ENCODE measurements at places on chromosomes 5 and 9.

DNA sequence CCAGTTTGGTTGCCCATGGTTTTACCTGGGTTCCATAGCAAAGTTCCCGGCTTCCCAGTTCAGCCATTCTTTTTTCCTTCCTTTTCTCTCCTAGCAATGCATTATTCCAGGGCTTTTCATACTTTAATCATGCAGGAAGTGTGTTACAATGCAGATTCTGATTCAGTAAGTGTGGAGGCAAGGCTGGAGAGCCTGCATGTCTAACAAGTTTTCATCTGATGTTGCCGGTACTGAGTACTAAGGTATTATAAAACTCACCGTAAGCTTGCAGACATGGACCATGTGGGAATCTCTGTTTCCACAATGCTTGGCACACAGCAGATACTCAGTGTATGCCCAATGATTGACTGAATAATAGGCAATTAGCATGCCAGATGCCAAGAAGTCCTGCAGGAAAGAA, 102.9 kb upstream of the SHB start:
- no peak for DNase-seq

DNA sequence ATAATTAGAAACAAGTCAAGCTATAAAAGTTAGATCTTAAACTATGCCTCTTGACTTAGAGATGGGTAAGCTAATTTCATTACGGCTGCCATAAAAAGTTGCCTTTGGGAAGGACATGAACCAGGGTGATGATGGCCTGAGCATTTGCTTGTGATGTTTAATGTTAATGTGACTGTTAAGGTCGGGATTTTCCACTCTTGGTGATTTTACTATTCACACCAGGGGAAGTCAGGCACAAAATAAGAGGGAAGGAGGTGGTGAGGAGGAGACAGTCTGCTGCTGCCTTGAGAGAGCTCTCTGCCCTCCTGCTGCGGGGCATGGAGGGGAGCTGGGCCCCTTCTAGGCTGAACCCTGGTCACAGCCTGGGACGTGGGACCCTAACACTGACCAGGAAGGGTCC, 34.4 kb downstream of the AHRR start:
- DNase-seq, result no peak

DNA sequence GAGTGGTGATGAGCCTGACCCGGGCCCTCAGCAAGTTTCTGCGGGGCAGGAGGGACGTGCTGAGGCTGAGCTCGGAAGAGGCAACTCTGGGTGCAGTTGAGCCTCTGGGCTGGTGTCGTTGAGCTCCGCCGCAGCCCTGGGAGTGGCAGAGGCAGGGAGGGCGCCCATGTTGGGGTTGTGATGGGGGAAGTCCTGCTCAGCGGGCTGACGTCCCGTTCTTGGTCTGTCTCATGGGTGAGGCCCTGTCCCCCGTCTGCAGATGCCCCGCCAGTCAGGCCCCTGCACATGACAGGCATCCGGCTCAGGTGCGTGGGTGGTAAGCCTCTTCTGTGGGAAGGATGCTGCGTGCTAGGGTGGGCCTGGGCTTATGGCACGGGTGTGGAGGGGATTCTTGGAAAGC, 64.3 kb downstream of the RXRA start:
- no peak for DNase-seq

- no peak for DNase-seq
These were observed 159.6 kb downstream of the NXNL2 start for GRCh38 chr9:88694625-88695024.

GRCh38 chr9:137150617-137151457, 11.9 kb downstream of the GRIN1 start:
- no peak for DNase-seq

DNA sequence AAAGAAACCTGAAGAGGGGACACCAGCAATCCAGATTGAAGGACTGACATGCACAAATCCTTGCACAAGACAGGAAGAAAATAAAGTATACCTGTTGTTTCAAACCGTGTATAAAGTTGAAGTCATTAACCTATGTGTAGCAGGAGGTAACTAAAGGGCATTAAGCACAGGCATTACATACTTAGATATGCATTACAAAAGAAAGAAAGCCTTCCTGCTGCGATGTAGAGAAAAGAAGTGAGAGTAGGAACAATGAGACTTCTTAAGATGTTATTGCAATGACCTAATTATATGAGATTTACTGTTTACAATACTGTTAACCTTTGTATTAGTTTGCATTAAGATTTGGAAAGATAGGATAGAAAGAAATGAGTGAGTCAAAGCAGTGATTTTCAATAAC, 308.9 kb upstream of the PTPRD start:
- DNase-seq, result no peak

DNA sequence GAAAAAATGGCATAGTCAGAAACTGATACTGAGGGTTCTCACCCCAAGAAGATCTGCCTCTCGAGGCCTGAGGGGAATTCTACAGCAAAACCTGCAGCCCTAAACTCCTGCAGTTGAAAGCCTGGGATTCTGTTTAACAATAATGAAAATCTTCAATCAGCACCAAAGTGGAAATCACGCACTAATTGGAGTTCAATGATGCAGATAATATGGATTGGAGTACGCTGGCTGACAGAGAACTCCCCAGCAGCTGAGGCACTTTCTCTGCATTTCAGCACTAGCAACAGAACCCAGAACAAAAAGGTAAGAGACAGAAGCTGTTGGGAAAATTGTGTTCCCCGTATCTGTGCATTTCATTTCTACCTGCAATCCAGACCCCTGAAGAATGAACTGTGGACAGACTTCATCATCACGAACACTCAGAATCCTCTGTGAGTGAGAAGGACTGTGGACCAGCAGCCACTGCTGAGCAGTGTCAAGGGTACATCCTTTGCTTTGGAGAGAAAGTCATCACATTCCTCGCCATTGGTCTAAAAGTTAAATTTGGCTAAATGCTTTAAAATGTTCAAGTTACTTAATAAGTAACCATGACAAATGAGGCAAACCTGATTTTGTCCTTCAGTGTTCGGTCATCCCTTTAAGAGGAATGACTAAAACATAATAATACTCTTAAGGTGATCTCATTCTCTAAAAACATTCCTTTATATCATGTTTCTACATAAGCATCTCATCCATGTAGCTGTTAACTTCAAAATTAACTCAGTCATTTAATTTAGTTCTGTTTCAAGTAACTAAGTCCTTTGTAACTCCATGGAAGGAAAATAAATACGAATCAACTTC, 126.1 kb downstream of the GAS1 start:
- no peak for DNase-seq

GRCh38 chr5:111228520-111229220, 4.5 kb downstream of the CAMK4 start:
- DNase-seq, result no peak

DNA sequence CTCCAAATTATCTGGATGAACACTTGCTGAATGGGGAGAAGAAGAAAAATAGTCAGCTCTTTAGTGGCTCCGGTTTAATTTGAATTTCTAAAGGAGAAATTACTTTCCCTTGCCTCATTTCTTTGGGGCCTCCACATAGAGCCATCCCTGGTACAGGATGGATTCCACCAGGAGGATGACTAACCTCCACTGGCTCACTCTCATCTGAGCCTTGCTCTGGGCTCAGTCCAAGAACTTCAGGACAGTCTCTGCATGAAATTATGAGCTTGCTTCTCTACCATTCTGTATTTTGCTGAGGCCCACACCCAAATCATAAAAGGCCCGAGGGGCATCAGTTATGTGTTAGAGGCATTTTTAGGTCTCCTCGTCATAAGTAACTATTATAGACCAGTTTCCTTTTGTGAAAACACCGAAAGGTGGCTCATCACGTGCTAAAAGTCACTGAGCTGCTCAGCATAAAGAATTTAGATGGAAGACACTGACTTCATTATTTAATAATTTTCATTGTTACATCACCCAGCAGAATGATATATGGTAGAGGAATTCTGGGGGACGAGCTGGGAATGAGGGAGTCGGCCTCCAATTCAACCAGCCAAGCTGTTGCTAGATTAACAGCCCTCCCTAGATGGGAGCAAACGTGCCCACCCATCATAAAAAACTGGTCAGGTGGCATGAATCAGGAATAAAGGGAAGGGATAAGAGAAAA, 222.1 kb downstream of the TARS1 start:
- DNase-seq, result no peak

GRCh38 chr5:97839341-97840086, 656.5 kb upstream of the RIOK2 start:
- DNase-seq, result no peak

DNA sequence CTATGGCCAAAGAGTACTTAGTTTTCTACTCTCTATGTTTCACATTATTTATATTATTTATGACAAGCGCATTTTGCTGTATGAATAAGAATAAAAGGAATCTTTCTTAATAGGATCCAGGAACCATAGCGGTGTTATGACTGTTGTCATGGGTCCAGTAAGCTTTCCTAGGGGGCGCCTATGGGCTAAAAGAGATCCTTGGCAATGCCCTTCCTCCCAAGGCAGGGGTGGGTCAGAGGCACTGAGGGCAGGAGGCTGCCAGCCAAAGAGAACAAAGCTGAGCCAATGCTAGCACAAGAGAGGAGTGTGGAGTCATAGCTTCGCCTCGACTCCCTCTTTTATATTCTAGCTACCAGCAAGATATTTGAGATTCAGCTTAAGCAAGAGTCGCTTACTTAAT, 98.4 kb upstream of the GNAQ start:
- DNase-seq, result no peak

DNA sequence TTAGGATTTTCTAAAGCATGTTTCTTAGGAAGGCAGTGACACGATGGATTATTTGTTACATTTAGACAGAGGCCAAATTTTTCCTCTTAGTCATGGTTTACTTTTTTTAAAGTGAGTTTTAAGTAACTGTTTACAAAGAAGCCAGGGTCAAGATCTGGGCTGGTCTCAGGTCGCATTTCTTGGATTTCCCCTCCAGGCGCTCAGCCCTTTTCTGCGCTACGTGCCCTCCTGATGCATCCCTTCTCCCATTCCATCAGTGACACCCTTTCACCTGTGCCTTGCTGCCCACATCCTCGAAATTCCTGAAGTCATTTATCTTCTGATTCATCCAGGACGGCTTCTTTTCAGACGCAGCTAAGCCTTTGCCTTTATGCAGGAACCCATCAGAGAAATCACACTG, 330.3 kb downstream of the IRX1 start:
- DNase-seq, result no peak

GRCh38 chr5:172509405-172509781, 55.1 kb upstream of the SH3PXD2B start:
- DNase-seq, result no peak

GRCh38 chr5:147101659-147102369, 133.0 kb upstream of the STK32A start:
- DNase-seq, result no peak
